ENCODE measurements at places on chromosomes 2 and 18. TPM values are rescaled to one million over a fixed set of nuclear protein-coding genes. Genes with fewer than 3 reads are reported as not detected.

DNA sequence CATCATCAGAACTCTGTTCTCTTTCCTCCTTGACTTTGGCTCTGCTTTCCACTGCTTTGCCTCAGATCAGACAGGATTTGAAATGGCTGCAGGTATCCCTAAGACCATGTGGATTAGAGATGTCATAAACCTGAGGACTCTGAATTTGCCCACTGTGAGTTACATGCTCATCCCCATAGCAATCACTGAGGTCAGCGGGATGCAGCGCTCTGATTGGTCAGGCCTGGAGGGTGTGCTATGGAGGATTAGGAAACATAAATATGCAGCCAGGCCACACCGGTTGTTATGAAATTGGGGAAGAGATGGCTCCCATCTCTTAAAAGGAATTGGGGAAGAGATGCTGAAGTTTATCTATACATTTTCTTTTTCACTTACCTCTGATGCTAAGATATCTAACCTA lies 73.7 kb upstream of the DNAJC10 start:
- peak; percentile 71 for DNase-seq

GRCh38 chr2:44277541-44277940 lies 2.3 kb downstream of the SLC3A1 start:
- no peak for DNase-seq

DNA sequence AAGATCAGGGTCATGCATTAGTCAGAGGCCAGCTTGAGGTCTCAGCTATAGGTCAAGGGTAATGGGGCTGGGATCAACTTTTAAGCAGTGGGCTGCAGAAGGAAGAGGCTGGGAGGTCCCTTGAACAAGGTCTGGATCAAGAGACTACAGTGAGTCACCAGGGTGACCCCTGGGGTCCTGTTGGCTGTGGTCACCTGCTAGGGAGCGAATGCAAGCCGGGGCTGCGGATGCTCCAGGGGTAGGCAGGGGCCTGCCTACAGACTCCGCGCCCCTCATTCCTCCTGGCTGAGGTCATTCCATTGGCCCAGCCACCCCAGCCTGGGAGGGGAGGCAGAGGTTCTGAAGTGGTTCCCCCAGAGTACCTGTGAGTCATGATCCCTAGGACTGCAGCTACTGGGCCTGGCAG lies 110.4 kb downstream of the CYP26B1 start:
- peak; percentile 19 for DNase-seq

- no peak for DNase-seq
Measured at GRCh38 chr2:222523783-222524544, 99.6 kb downstream of the SGPP2 start.

GRCh38 chr2:144265654-144266053 lies 254.3 kb downstream of the ZEB2 start:
- no peak for DNase-seq

GRCh38 chr2:229129738-229130371 lies 141.2 kb downstream of the PID1 start:
- DNase-seq: no peak

- no peak for DNase-seq
Measured at GRCh38 chr18:26657631-26658581, 109.6 kb upstream of the KCTD1 start.

GRCh38 chr18:73653827-73654226 lies 493.8 kb downstream of the FBXO15 start:
- DNase-seq: no peak

Gene FOXD4L1
- not detected for total RNA-seq
